Umbilical cord (tissue), 2 donors: ENCODE measurements at places on chromosomes 11 and 22.

DNA sequence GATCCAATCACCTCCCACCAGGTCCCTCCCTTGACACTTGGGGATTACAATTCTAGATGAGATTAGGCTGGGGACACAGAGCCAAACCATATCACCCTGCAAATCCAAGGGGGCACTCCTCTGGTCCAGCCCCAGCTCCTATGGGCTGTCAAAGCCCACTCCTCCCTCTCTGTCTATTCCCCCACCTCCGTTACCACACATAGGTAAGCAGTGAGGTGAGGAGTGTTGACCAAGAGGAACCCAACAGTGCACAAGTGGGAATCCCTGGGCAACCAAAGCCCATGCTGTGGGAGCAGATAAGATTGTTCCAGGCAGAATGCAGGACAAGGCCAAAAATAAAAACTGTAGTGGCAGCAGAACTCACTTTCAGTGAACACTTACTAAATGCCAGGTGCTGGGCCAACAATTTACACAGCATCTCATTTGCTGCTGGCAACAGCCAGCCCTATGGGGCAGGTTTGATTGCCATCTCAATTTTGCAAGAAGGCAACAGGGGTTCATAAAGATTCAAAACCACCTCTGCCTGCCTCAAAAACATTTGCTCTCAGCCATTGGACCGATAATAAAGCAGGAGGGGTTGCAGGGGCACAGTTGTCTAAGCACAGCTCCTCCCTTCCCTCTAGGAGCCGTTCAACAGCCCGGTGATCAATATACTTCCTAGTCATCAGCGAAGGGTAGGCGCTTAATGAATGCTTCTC lies 8.9 kb downstream of the SDF2L1 start:
- DNase-seq = no peak

DNA sequence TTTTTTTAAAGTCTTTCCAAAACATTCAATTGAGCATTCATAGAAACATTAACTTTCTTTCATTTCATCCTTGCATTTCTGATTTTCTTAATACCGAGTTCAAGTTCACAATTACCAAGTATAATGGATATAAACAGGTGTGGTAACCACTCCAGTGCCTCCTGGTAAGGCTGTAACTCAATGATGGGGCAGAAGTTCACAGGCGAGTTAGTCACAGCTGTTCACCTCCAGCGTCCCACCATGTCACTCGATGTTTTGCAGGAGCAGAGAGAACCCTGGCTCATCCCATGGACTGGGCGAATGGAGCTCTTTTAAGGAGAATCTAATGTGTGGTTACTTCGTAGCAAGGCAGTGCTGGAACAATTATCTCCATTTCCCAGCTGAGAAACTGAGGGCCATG lies 94.4 kb upstream of the ALX4 start:
- no peak for DNase-seq

GRCh38 chr11:64183890-64184289 lies 2.1 kb upstream of the STIP1 start:
- no peak for DNase-seq

DNA sequence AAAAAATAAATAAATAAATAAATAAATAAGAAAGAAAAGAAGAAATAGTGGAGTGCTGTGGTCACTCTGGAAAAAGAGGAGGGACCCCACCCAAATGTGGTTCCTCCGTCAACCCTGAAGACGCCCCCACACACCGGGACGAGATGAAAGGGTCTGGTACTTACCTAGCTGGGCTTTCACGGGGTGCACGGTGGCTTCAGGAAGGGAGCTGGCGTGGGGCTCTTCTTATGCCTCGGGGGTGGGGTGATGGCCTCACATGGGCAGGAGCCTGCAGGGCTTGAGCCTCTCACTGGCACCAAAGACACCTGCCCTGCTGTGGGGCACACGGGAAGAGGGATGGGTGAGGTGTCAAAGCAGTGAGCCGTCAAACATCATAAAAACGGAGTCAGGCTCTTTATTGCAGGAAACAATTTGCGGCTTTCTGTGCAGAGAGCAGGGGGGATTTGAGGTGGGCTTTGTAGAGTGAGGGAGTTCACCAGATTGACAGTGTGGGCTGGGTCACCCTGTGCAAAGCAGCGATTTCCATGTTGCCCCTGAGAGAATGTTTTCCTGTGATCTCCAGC lies 28.0 kb upstream of the KRTAP5-6 start:
- DNase-seq = no peak
